HFFc6 (cell line): ENCODE measurements at places on chromosomes 5 and 9. TPM values are rescaled to one million over a fixed set of nuclear protein-coding genes. Genes with fewer than 3 reads are reported as not detected.
A peak's percentile ranks its signal among the peaks of the same experiment; 100 is the strongest.

GHR gene
- total RNA-seq: 1.4 to 1.9 TPM (median 1.8 TPM) in 3 replicates

DNA sequence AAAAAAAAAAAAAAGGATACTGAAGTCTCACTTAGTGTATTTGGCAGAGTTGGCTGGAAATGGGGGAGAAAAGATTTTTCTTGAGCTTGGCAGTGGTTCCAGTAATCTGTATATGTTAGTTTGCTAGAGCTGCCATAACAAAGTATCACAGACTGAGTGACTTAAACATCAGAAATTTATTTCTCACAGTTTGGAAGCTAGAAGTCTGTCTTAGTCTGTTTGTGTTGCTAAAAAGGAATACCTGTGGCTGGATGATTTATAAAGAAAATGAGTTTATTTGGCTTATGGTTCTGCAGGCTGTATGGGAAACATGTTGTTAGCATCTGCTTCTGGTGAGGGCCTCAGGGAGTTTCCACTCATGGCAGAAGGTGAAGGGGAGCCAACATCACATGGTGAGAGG is 89.6 kb upstream of the CEP78 start:
- peak; percentile 45 for DNase-seq

ZNF462 gene
- 12.4 and 15.9 TPM in 2 replicates for total RNA-seq

DNA sequence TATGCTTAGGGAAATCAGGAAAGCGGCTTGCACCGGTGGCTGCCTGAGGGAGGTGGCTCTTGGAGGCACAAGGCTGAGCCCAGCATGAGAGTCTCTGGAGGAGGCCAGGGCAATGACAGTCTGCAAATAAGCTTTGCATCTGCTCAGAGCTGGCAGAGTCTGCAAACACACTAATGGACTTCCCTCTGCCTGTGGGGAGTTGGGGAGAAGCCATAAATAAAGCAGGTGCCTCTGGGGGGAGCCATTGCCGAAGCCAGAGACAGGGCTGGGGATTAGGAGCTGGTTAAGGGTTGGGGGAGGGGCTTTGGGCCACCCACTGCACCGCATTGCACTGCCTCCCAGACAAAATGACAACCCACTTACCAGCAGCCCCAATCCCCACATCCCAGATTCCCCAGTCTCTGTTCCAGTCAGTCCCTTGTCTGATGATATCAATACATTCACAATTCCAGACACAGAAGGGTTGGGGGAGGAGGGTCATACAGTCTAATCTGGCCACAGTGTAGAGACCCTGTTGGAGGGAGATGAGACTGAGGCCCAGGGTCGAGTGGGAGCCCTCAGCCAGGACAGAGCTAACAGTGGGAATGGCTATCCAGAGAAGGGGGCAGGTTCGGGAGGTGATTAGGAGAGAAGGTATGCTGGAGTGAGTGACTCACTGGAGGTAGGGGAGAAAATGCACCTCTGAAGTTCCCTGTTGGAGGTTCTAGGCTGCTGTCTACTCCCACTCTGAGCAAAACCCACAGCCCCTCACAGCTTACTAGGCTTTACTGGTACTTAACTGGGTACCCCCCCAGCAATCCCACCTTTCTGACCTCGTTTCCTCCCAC is 53.7 kb downstream of the PAX5 start:
- DNase-seq: no peak

GRCh38 chr9:110601098-110601497 is 21.6 kb upstream of the SVEP1 start:
- no peak for DNase-seq

SHISAL2B gene
- total RNA-seq: not detected in 3 replicates

DNA sequence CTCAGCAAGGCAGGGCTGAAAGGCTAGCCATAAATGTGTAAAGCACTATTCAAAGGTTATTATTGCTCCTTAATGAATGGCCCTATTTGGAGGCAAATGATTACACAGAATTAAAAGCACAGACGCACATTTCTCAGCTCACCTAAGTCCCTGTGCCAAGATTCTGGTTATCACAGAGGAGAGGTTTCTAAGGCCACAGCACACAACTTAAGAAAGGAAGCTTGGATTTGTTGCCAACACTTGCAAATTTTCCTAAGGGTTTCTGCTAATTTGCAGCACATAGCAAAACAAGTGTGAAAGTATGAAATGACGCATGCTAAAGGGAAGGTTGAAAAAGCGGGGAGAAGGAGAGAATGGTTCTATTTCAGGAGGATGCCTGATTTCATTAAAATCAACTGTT is 834.1 kb upstream of the C9orf72 start:
- no peak for DNase-seq
